ENCODE measurements at places on chromosomes 2 and 18.

DNA sequence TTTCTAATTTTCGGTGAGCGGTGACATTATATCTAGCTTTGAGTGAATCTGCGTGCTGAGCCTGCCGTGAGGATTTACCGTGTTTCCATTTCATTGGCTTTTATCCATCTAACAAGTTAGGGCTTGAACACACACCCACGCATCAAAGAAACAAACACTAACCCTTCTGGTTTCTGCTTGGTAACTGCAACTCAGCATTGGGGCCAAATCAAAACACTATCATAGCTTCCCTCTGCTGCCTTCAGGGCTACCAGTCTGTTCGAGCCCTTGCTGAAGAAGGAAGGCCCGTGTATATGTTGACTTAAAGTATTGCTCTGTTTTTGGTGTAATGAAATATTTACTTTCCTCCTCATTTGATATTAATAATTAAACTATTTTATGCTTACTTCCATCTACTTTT, 227.2 kb downstream of the PHLPP1 start:
- H3K27ac ChIP-seq, result no peak overlapping the region
- peaks cover 11% of the 10 kb centered on the region for H3K36me3 ChIP-seq
- peaks cover 14% of the 10 kb centered on the region for H3K4me1 ChIP-seq
- H3K4me3 ChIP-seq, result no peak overlapping the region

DNA sequence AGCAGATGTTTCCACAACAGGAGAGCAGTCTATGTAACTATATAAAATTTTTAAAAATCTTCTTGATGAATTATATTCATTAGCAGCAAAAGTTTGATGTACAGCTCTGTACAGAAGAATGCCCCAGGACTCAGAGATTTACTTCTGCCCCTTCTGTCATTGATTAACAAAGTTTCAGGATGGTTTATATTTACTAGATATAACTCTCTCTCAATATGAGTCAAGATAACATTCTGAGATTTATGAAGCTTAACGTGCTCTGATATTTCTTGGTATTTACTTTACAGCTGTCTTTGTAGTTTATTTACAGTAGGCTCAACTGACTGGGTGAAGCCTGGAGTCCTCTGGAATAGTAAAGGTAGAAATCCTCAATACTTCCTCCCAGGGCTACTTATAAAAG, 93.6 kb upstream of the HNMT start:
- DNase-seq, result no peak
- no peaks in the 10 kb centered on the region for H3K36me3 ChIP-seq
- H3K27me3 ChIP-seq, result peaks cover 12% of the 10 kb centered on the region

DNA sequence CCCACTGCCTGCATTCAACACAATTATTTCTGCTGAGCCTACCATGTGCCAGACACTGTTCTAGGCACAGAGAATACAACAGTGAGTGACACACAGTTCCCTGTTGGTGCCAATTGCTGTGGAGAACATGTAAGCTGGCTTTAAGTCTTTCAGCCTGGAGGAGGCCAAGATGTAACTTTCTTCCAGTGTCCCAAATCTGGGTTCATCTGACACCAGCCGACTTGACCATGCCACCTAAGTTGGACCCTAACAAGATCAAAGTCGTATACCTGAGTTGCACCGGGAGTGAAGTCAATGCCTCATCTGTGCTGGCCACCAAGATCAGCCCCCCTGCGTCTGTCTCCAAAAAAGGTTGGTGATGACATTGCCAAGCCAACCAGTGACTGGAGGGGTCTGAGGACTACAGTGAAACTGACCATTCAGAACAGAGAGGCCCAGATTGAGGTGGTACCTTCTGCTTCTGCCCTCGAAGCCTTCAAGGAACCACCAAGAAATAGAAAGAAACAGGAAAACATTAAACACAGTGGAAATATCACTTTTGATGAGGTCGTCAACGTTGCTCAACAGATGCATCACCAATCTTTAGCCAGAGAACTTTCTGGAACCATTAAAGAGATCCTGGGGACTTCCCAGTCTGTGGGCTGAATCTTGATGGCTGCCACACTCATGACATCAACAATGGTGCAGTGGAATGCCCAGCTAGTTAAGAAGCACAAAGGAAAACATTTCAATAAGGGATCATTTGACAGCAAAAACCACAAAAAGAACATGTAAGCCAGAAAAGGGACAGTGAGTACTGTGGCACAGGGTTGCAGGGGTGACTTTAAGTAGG, 6.3 kb downstream of the TRABD2A start:
- DNase-seq, result no peak
- peaks cover 51% of the 10 kb centered on the region for H3K4me1 ChIP-seq
- no peak overlapping the region for H3K27ac ChIP-seq
- no peaks in the 10 kb centered on the region for H3K27me3 ChIP-seq

DNA sequence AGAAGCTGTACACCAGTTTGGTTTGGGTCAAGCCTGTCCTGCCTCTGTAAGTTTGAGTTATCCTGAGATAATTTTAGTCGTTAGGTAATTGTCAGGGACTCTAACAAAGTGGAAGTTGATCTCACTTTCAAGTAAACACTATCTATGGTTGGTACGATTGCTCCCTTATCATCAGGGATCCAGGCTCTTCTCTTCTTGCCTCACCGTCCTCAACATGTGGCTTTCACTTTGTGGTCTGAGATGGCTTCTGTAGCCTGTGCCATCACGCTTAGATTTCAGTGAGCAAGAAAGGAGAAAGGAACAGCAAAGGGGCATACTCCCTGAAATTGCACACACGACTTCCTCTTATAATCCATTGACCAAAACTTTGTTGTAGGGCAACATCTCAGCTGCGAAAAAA, 115.6 kb downstream of the CTAGE1 start:
- no peak overlapping the region for H3K4me3 ChIP-seq
- H3K4me1 ChIP-seq, result no peaks in the 10 kb centered on the region
- no peak for DNase-seq
- no peaks in the 10 kb centered on the region for H3K36me3 ChIP-seq
- no peak overlapping the region for H3K27ac ChIP-seq

Measured in activated CD8-positive, alpha-beta memory T cell treated with anti-CD3 and anti-CD28 coated beads, Interleukin-2, amount 10 ng/mL, durations not matched to agents 7 days and 5 days (primary cell).